ENCODE measurements at places on chromosomes 6 and 20. TPM values are rescaled to one million over a fixed set of nuclear protein-coding genes. Genes with fewer than 3 reads are reported as not detected.

GRCh38 chr6:160131636-160132296 lies 10.2 kb downstream of the SLC22A1 start:
- no peak for DNase-seq

GRCh38 chr6:119533603-119534279 lies 184.2 kb upstream of the MAN1A1 start:
- no peak for DNase-seq

The SLC17A4 gene
- not detected for polyA plus RNA-seq

DNA sequence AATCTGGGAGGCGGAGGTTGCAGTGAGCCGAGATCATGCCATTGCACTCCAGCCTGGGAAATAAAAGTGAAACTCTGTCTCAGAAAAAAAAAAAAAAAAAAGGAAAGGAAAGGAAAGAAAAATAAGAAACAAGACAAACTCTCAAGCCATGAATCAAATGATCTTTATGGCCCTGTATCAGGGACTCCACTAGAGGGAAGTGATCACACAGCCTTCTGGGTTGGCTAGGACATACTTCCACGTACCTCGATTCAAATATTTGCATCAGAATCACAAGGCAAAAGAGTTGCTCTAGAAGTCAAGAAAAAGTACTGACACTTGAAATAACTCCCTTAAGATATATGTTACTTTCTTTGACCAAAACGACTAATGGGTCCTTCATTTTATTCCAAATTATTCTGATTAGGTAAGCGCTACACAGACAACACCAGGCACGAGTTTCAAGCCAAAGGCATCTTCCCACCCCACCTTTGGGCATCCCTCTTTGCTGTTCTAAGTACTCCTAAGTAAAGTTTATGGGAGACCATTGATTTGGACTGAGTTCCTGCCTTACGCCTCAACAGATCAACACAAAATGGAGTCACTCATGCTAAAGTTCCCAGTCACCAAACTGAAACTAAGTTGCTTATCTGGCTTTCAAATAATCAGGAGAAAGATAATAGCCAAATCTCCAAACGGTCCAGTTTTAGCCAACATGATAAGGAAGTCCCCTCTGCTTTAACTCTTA lies 77.5 kb upstream of the NT5E start:
- DNase-seq, result peak; percentile 30

DNA sequence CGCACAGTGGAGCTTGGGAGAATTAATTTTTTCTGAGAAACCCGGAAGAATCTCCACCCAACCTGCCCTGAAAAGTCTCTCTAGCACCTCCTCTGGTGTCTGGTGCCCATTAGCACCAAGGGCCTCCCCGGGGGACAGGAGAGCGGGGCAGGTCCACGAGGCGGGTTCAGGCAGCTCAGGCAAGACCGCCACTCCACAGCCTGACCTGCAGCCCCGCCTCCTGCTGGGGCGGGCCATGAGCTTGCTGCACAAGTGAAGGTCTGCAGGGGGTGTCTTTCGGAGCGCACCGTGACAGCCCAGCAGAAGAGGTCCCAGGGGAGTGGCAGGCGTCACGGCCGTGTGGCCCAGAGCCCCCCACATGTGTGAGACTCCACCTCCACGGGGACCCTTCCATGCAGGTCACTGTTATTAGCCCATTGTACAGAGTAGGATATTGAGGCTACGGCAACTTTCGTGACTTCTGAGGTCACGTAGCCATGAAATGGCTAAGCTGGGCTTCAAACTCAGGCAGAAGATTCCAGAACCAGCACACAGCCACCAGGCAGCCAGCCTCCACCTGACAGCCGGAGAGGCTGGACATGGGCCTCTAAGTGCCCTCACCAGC lies 63.9 kb upstream of the SLCO4A1 start:
- no peak for DNase-seq

- no peak for DNase-seq
Measured at GRCh38 chr6:169224185-169224695, 29.4 kb downstream of the THBS2 start.

DNA sequence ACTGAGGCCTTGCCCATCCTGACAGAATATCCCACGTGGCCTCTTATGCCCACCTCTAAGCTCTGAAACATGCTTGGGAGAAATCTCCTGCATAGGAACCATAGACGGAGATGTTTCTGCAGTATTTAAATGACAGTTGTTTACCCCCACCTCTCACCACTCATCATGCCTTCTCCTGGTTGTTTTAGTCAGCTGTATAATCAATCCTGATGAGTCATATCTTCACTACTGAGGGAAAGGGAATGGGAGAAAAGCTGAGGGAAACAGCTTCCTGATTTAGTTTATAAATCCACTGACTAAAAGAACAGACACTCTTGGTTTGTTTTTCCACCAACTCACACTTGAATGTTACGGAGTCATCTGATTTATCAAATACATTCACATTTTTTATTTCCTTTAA lies 113.2 kb upstream of the TENT5A start:
- DNase-seq, result peak; percentile 88

The EEF1A2 gene
- 2.9 TPM for polyA plus RNA-seq

GRCh38 chr6:149763866-149764265 lies 14.3 kb downstream of the PCMT1 start:
- DNase-seq, result no peak

DNA sequence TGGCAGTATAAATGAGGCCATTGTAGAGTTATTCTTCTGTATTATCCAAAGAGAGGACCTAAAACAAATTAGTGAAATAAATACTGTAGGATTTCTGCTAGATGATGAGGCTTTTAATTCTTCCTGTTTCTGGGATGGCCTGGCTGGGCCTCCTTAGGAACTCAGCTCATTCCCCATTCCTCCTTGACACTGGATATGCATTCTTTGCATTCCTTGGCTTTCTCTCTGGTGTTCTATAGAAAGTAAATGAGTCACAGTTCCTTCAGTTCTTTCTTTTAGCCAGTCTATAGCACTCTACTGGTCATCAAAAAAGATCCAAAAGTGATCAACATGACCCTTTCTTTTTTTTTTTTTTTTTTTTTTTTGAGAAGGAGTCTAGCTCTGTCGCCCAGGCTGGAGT lies 8.6 kb downstream of the OR10C1 start:
- DNase-seq, result no peak

DNA sequence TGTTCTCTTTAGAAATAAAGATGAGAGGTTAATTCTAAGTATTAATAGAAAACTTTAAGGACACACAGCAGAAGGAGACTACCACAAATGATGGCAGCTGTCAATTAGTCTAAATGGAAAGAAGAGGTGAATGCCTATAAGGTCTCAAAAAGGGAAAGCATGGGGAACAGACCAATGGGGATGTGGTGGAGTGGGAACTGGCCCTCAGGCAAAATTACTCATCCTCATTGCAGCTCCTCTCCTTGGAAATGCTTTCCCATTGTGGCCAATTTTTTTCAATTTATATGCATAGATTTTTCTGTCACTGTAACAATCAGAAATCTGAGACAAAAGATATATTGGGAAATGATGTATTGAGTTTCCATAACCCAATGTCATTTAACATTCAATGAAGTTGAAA lies 222.9 kb upstream of the DEFB112 start:
- no peak for DNase-seq

GRCh38 chr6:108755257-108756240 lies 92.7 kb upstream of the ARMC2 start:
- DNase-seq, result no peak

- no peak for DNase-seq
Measured at GRCh38 chr20:15005300-15005986, 668.0 kb upstream of the FLRT3 start.

The RPL7L1 gene
- polyA plus RNA-seq, result 31.1 TPM

DNA sequence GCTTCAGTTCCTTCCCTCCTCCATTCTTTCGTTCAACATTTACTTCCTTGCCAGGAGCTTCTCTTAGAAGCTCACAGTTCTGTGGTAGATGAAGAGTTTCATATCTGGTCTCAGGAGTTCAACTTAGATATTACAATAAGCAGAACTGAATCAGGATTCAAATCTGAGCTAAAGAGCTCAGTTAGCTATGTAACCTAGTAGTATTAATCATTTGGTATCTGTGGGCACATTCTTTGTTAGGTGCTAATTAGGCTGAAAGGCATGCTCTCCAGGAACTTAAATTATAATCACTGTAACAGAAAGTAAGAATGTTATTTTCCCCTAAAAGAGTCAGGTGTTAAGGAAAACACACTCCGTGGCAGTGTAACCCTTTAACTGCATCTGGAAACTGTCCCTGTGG lies 8.4 kb downstream of the ZNF76 start:
- DNase-seq, result no peak

GRCh38 chr6:167323111-167323510 lies 1.8 kb upstream of the TTLL2 start:
- no peak for DNase-seq

DNA sequence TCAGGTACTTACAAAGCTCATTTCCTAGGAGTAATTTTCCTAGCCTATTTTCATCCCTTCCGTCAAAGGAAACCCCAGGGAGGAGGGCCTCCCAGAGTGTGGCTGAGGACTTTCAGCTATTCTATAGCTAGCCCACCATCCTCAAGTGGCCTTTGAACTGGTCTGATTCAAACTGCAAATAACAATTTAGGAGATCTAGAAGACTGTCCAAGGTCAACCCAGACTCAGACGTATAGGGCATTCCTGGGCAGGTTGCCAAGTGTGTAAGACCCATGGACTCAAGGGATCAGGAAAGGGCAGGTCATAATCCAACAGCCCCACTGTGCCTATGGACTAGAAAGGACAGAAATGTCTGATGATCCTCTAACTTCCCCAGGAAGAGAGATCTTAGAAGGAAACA lies 2.1 kb upstream of the RRAGD start:
- no peak for DNase-seq

DNA sequence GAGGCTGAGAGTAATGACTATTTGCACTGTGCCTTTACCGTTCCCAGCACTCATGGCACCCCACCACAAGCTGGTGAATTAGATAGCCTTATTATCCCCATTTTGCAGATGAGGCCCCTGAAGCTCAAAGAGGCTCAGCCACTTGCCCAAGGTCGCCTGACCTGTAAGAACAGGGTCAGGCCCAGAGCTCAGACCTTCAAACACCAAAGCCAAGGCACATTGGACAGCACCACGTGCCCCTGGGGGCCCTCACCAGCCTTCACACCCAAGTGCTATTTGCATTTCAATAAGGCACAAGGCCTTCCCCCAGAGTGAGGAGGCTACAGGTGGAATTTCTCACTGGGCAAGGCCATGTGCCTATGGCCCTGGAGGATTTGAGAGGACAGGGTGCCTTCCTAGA lies 14.2 kb upstream of the C6orf132 start:
- DNase-seq, result no peak

DNA sequence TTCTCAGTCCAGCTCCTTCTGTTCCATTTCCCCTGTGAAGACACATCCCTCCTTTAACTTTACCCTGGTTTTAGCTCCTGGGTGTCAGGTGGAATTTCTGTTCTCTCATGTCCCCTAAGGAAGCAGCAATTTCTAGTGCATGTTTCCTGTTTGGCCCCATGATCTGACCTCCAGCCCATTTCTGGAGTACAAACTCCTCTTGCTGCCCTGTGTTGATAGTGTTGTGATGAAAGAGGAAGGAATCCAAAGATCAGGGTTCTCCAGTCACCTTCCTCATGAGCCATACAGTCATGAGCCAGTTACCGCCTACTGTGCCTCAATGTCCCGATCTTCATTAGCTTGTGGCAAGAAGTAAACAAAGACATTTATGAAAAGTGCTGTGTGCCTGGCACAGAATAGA lies 97.4 kb downstream of the PHACTR1 start:
- DNase-seq, result no peak

DNA sequence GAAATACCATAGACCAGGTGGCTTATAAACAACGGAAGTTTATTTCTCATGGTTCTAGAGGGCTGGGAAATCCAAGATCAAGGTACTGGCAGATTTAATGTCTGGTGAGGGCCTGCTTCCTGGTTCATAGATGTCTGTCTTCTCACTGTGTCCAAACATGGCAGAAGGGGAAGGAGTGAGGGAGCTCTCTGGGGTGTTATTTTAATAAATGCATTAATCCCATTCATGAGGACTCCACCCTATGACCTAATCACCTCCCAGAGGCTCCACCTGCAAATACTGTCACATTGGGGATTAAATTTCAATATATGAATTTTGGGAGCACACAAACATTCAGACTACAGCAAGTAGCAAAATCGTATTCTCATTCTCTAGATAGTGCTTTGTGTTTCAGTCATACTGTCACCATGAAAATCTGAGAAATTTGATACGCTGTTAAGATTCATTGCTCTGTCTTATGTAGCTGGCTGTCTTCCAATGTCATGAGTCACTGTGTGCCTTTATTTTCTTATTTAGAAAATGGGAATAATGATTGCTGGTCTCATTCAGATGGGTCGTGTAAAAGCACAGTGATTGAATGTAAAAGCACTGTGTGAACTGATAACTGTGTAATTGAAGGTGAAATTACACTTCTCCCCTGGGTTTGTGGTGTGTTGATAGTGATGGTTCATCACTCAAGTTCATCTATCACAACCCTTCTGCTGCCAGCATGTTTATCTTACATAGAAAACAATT lies 8.9 kb upstream of the ERVFRD-1 start:
- DNase-seq, result peak; percentile 65

DNA sequence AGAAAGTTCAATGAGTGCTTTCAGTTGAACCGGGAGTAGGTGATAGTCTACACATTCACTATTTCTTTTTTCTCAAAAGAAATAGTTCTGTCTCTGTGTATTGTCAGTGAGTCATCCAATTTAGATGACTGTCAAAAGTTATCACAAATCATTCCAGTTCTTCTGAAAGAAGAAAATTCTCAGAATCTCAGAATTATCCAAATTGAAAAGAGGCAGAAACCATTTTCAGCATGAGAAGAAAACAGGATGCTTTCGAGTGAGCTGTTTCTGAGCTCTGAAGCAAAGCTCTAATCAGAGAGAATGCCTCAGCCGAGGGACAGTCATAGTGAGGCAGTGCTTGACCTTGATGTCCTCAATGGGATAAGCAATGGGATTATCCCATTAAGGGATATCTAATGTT lies 97.9 kb downstream of the HUS1B start:
- no peak for DNase-seq

DNA sequence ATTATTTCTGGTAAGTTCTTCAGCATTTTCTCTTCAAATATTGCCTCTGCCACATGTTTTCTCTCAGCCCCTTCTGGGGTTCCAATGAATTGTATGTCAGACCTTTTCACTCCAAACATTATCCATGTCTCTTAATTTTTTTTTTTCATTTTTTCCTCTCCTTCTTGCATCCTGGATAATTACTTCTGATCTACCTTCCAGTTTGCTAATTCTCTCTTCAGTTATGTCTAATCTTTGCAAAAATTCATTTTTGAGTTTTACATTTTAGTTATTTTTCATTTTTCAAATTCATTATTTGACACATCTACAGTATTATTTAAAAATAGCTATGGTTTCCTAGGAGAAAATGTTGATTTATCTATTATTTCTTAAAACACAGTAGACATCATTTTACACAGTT lies 271.7 kb downstream of the TFAP2B start:
- no peak for DNase-seq

- peak; percentile 77 for DNase-seq
Measured at GRCh38 chr20:23441850-23442313, 2.4 kb downstream of the CSTL1 start.

The ZBTB46 gene
- polyA plus RNA-seq, result 1.3 TPM

- DNase-seq, result no peak
Measured at GRCh38 chr20:50413088-50413500, 97.1 kb upstream of the PTPN1 start.

- DNase-seq, result no peak
Measured at GRCh38 chr6:148884461-148884860, 137.6 kb downstream of the UST start.

GRCh38 chr6:165231581-165232561 lies 77.5 kb downstream of the C6orf118 start:
- no peak for DNase-seq

GRCh38 chr6:72784581-72784980 lies 162.7 kb downstream of the KCNQ5 start:
- DNase-seq, result no peak

The FAM83C gene
- not detected for polyA plus RNA-seq

Measured in endothelial cell of umbilical vein (primary cell).